PC-9 (cell line): ENCODE measurements at places on chromosomes 11 and 22. TPM values are rescaled to one million over a fixed set of nuclear protein-coding genes. Genes with fewer than 3 reads are reported as not detected.

- DNase-seq, result no peak
Observed at GRCh38 chr11:2363577-2364370, 13.3 kb upstream of the CD81 start.

DNA sequence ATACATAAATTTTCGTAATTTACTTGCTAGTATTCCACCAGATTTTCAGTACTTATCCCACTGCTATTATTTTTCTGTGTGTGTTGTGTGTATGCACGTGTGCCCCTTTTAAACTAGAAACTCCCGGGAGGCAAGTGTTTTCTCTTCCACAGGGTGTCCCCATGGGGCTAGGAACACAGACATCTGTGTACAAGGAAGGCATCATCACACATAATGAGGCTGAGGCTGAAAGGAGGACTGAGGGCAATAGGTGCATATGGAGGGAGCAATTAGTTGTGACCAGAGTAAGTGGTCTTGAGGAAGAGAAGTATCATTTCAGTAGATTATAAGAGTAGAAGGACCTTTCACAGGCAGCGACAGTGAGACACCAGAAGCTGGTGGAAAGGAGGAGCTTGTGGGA lies 2.1 kb upstream of the DPAGT1 start:
- DNase-seq, result no peak

DNA sequence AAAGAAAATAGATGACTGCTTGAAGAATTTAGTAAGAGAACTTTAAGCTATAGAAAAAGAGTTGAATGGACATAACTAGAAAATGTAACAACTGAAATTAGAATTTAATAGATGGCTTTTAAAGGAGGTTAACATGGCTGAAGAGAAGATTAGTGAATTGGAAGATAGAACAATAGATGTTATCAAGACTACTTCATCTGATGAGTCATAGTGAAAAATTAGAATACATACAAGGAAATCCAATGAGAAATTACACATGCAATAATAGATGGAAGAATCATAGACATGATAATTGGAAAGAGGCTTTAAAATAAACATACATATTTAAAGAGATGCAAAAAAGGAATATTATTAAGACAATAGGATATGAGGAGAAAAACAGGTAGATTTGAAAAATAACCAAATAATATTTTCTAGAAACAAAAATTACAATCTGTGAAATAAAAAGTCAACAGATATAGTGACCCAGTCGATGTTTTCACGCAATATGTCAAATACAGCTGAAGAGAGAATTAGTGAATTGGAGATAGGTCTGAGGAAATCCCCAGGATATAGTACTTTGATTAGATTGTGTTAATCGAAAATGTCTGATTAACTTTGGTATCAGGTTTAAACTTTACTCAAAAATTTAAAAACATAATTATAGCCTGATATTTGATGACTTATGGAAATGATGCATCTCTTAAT lies 28.2 kb downstream of the CAT start:
- no peak for DNase-seq

DNA sequence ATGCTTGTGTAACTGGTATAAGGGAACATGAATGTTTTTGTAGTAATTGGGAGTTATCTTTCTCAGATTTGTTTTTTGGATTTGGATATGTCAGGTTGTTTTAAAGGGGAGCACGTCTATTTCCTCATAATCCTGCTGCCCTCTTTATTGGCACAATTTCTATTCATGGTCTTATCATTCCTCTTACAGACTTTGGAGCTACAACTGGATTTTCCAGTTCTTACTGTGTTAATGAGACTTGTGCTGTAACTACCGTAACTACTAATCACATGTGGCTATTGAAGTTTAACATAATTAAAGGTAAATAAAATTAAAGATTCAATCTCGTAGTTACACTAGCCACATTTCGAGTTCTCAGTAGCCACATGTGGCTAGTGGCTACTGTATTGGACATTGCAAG lies 1.9 kb downstream of the FDX1 start:
- no peak for DNase-seq

- DNase-seq, result no peak
Observed at GRCh38 chr11:131043251-131043650, 127.0 kb upstream of the SNX19 start.

GRCh38 chr11:63553759-63554158 lies 9.4 kb downstream of the PLAAT2 start:
- DNase-seq, result no peak

GRCh38 chr11:121717296-121717695 lies 264.5 kb upstream of the SORL1-AS1 start:
- DNase-seq, result no peak

DNA sequence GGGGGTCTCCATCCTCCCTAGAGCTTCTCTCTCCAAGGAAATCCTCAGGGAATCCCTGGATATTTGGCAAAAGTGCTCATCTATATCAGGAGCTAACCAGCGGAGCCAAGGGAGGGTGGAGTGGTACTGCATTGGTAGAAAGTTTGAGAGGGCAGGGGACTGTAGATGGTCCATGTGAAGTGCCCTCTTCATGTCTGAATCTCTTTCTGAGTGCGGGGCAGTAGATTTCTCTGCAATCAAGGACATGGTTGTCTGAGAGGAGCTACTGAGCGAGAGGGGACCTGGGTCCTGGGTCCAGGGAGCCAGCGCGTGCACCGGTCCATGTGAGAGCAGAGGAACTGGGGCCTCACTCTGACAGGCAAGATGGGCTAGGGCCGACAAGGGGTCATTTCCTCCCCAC lies 701 bp downstream of the DIXDC1 start:
- DNase-seq, result no peak

DNA sequence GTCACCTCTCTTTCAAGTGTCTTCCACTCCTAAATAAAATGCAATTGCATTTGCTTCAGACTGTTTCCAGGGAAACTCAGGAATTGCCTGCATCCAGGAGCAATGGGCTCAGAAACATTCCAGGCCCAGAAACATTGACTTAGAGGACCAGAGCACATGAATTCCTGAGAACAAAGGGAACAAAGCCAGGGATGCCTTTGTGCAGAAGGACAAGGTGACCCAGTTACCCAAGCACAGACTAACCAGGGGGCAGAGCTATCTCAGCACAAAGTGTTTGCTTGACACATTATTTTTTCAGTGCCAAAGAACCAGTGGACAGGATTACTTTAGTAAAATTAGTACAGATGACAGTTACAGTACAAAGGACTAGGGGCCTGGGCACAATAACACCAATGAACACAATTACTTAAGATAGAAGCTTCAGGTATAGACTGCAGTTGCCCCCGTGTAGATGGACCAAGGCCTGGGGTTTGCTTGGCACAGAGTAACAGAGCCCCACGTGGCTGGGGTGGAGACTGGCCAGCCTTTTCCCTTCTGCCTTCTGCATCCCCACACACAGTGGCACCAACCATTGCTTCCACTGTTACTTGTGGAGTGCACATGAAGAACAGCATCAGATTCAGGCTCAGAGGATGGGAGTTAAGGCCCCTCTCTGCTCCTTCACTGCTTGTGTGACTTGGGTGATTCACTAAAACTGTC lies 500.8 kb downstream of the INSC start:
- DNase-seq, result no peak

DNA sequence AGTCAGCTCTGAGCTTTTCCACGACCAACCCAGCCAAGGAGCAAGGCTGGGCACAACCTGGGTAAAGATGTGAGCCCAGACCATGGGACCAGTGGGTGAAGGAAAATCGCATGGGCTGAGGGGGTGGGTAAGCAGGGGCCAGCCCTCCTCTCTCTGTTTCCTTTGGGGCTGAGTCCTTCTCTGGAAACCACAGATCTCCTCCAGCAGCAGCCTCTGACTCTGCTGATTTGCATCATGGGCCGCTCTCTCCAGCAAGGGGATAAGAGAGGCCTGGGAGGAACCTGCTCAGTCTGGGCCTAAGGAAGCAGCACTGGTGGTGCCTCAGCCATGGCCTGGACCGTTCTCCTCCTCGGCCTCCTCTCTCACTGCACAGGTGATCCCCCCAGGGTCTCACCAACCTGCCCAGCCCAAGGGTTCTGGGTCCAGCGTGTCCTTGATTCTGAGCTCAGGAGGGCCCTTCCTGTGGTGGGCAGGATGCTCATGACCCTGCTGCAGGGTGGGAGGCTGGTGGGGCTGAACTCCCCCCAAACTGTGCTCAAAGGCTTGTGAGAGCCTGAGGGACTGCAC lies 67.8 kb downstream of the GGTLC2 start:
- no peak for DNase-seq

- no peak for DNase-seq
Observed at GRCh38 chr11:86463120-86463519, 88.4 kb downstream of the CCDC81 start.

DNA sequence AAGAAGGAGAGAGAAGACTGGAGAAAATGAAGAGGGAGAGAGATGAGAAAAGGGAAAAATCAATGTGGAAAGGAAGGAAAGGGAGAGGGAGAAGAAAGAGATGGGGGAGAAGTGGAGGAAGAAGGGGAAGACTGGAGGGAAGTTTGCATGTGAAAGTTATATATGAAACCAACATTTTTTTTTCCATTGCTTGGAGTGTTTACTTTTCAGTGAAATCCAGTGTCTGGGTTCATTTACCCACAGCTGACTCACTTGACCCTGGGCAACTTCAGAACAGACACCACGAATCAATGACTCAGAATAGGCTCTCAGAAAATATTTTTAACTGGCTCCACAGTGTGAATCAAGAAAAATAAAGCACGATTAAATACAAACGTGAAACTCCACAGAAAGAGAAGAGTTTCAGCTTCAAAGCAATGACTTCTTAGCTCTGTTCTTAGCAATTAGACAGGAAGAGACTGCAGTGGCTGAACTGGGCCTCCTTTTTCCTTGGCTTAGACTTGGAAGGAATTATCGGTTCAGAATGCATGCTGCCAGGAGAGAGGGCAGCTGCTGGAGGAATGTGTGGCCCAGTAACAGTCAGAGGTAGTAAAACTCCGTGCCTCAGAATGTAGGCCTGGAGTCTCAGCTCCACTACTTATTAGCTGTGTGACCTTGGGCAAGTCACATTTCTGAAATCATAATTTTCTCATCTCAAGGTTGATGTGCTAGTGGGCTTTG lies 237.5 kb downstream of the MIAT start:
- DNase-seq, result peak; percentile 83

- peak; percentile 25 for DNase-seq
Observed at GRCh38 chr11:110524238-110524637, 94.5 kb downstream of the FDX1 start.

DNA sequence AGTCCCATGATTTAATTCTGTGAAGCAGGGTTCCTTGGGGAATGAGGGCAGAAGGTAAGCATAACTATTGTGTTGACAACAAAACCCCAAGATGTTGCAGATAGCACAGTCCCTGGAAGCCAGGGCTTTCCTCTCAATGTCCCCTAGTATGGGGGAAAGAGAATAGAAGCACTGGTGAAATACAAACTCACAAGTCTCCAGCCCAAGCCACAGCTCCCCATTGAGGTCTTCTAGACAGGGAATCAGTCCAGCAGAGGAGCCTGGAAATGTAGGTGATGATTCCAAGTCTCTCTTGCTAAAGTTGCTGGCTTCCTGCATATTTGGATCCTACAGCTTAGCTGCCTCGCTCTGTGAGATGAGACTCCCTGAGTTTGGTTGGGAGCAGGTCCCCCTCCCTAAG lies 31.7 kb upstream of the DRD2 start:
- DNase-seq, result no peak

- no peak for DNase-seq
Observed at GRCh38 chr11:109747839-109748238, 325.8 kb downstream of the C11orf87 start.

DNA sequence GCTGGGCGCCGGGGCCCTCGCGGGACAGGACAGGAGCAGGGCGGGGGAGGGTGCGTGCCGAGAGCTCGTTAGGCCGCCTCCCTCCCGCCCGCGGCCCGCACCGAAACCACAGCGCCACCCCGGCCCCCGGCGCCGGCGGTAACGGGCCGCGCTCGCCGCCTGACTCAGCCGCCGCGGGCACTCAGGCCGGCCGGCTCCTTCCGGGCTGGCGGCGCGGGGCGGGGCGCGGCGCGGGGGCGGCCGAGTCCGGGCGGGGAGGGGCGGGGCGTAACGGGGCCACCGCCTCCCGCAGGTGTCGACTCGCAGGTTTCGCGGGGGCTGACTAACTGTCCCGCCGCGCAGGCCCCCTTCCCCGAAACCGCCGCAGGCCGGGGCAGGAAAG lies at the start of gene AP5B1:
TSS of gene AP5B1 (minus strand) at position 207 of the 382 bp plus-strand sequence. CDS start 385 bp downstream, outside the sequence.
- DNase-seq, result peak; percentile 49

GRCh38 chr11:117002639-117003299 lies 95.5 kb downstream of the SIK3 start:
- no peak for DNase-seq

DNA sequence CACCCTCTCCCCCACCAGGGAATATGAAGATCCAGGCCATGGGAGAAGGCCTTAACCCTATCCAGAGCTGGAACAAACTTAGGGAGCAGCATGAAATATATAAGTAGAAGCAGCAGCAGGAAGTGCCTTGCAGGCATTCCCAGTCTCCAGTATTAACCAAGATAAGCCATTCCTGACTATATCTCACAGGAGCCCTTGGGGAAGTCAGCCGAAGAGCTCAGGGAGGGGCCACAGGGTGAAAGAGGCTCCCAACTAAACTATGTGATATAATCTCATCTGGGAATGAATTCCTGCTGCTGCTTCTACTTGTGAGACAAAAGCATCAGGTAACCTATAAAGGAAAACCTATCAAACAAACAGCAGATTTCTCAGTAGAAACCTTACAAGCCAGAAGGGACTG lies 36.1 kb upstream of the GUCY1A2 start:
- no peak for DNase-seq

GRCh38 chr11:326842-327580 lies 6.4 kb upstream of the IFITM3 start:
- no peak for DNase-seq

GRCh38 chr11:45294499-45294898 lies 8.4 kb upstream of the SYT13 start:
- no peak for DNase-seq

GRCh38 chr11:118841469-118842242 lies 42.0 kb upstream of the CXCR5 start:
- no peak for DNase-seq

DNA sequence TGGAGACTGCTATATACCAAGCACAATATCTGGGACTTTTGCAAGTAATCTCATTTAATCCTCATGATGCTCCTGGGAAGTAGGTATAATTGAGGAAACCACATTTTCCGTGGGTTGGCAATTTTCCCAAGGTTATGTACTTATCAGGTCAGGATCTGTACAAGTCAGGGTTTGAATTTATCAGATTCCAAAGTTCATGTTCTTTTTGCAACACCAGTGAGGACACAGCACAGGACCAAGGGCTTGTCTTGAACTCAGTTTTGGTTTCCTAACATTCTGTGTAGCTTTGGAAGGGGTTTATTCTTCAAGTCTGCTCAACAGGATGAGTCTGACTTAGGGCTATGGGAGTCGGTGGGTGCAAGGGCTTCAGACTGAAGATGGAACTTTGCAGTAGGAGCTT lies 30.4 kb downstream of the INSC start:
- DNase-seq, result no peak

GRCh38 chr22:24584166-24584790 lies 8.6 kb downstream of the LRRC75B start:
- DNase-seq, result no peak

- DNase-seq, result peak; percentile 3
Observed at GRCh38 chr22:43772831-43773230, 39.3 kb downstream of the EFCAB6 start.

GRCh38 chr11:108853864-108854263 lies 189.0 kb downstream of the DDX10 start:
- no peak for DNase-seq

GPHA2 gene
- 1.0 and 2.1 TPM in 2 replicates for total RNA-seq

SHISAL1 gene
- total RNA-seq, result 0.94 and 1.2 TPM in 2 replicates

OR56A5 gene
- not detected in 2 replicates for total RNA-seq

LARGE2 gene
- 1.4 and 2.6 TPM in 2 replicates for total RNA-seq

OR9Q1 gene
- total RNA-seq, result not detected in 2 replicates

KLHL35 gene
- total RNA-seq, result 11.1 and 18.9 TPM in 2 replicates

OR6T1 gene
- total RNA-seq, result not detected in 2 replicates

PRAME gene
- not detected in 2 replicates for total RNA-seq

PAAF1 gene
- total RNA-seq, result 30.0 and 30.7 TPM in 2 replicates

MMP13 gene
- total RNA-seq, result not detected in 2 replicates

PAX6 gene
- total RNA-seq, result 19.8 and 29.0 TPM in 2 replicates

MPEG1 gene
- total RNA-seq, result not detected in 2 replicates
